Head of caudate nucleus (tissue), 42 donors: ENCODE measurements at places on chromosomes 2 and 18.

DNA sequence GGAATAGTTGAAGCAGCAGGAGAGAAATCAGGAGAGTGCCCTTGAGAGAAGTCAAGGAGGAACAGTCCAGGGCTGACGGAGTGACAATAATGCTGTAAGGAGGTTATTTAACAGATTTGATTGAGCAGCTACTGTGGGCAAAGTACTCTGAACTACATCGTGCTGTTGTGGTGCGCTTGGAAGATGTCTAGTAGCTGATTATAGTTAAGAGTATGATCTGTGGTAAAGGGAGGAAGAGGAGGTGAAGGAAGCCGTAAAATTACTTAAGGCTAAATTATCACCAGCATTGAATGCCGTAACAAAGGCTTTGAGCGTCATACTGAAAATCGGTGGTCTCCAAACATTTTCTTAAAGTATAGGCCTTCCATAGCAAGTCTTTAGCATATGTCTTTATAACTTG lies 4.5 kb downstream of the PCBP1 start:
- peak; percentile 21 for DNase-seq

GRCh38 chr18:50819027-50819727 lies 639 bp downstream of the MRO start:
- DNase-seq = peak; percentile 39

- DNase-seq = no peak
Measured at GRCh38 chr2:69062307-69062962, 49.5 kb downstream of the ANTXR1 start.

DNA sequence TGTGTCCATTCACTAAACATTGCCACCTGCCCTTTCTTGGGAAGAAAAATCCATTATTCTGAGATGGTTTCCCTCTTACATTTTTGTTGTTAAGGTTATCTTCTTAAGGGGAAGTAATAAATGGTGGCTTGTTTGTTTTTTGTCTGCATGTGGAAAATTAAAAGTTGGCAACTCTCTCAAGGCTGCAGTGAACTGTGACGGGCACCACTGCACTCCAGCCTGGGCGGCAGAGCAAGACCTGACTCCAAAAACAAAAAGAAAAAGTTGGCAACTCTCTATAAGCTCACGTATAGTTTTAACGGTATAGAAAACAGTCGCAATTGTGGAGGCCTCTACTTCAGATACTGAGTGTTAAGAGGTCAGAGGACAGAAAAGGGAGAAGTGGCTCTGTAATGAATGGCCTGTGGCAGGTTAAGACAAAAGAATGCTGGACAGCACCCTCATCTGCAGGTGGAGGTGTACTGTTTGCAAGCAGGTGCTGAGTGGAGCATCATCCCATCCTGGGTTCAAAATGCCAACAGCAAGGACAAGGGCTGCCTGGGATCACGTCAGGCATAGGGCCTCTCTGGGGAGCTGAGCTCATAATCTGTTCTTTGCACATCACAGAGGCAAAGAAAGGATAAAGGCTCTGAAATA lies 16.7 kb downstream of the L3MBTL4 start:
- DNase-seq = no peak

GRCh38 chr2:219513787-219514186 lies 495 bp upstream of the ASIC4 start:
- no peak for DNase-seq

- no peak for DNase-seq
Measured at GRCh38 chr2:221608442-221608841, 36.3 kb upstream of the EPHA4 start.
